ENCODE measurements at places on chromosomes 7 and 10.
A peak's percentile ranks its signal among the peaks of the same experiment; 100 is the strongest.

DNA sequence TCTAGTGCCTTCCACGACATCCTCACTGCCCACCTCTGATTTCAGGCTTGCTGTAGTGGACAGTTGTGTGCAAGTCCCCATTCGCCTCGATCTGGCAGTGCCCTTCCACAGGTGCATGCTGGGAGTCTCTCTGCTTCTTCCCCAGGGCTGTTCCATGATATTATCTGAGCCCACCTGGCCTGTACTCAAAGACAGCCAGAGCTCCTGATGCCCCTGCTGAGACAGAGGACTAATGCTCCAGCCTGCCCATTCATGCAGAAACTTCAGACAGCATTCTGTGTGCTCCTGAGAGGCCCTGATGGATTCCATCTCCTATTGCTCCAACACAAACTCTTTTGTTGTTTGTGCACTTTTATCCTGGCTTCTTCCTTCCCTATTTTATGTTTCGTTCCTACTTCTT is 164.8 kb upstream of the PRSS58 start:
- no peak for DNase-seq

DNA sequence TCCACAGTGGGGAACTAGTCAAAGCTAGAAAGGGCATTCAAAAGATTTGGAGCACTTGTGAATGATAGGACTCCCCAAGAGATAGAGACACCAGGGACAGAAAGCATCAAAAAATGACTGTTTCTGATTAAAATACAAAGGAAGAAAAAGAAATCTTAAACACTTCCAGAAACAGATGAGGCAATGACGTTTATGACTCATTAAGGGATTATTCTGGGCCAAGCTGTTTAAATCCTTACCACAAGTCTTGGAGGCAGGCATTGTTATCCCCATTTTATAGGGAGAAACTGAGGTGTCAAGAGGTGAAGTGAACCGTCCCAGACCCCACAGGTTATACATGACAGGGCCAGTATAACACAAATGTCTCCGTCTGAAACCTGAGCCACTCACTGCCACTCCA is 68.3 kb upstream of the AMPH start:
- no peak for DNase-seq

GRCh38 chr10:93465806-93466675 is 16.1 kb downstream of the MYOF start:
- peak; percentile 70 for DNase-seq

DNA sequence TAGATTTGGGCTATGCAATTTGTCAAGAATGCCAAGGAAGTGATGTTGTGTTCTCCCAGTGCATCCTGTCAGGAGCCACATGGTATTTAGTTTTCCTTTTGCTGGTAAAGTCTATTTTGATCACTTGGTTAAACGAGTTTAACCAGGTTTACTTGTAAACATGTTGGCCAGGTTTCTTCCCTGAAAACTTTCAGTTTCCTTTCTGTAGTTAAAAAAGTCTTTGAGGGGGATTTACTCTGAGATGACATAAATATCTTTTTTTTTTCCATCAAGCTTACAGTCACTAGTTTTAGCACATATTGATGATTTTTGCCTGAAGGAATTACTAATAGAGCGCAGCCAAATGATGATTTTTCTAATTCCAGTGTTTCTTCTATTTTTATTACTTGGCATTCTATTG is 320.5 kb downstream of the PHF14 start:
- no peak for DNase-seq

DNA sequence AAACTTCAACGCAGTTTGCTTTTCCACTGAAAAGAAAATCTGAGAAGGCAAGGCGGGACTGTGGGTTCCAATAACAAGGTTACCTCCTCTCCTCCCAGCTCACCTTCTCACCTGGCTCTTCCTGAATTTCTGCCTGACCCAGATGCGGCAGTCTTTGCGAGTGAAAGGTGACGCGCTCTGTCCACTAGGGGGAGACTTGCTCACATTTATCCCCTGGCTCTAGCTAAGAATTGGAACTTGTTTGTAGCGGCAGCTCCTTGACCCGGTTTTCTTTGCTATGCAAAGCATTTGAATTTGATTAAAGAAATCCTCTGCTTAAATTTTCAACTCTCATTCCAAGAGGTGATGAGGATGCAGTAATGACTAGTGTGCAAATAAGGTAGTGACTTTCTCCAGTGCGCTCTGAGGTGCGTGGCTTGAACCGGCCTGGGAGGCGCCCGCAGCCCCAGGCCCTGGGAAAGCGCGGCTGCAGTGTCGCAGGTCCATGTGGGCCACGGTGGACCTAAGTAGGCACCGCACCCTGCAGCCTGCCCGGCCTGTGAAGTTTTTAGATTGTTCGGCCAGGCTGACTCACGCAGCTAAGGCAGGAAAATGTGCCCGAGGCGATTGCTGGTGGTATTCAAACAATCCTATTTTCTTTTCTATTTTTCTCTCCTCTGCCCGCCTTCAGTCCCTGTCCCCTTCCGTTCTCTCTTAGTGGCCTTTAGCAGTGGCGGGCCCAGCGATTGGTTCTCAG is 336.9 kb upstream of the NPSR1 start:
- DNase-seq, result peak; percentile 28

GRCh38 chr10:22222236-22223190 is 4.7 kb upstream of the EBLN1 start:
- DNase-seq, result no peak

GRCh38 chr7:20475756-20476155 is 139.7 kb upstream of the ABCB5 start:
- no peak for DNase-seq

DNA sequence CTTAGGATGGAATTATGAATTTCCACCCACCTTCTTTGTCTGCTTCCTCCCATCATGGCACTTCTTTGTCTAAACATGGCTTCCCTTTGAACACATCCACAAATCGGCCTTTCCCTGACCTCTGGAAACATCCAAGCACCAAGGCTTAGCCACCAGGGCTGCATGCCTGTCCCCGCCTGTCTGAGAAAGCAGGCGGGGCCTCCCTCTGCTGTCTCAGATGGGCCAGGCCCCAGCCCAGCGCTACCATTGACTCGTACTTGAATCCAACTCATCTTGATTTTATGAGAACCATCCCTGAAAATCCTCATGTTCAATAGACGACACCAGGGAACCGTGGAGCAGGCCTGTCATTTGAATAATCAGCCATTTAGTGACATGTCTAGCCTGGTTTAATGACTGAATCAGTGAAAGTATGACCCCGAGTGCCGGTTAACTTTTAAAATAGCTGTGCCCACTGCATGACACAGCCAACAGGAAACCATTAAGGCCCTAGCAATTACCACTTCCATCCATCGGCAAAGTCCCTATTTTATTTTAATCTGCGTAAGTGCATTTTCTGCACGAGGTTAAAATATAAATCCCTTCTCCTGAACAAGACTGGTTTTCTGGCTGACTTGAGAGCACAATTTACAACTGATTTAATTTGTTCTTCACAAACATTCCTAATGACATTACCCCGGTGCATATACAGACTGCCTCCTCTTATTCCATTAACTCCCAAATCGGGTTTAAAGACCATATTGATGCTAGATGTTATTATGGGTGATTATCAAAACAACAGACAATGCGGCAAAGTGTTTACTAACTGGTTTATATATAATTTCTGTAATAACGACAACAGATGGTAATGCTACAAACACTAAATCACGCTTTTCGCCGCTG is 194.7 kb downstream of the BUB3 start:
- no peak for DNase-seq

DNA sequence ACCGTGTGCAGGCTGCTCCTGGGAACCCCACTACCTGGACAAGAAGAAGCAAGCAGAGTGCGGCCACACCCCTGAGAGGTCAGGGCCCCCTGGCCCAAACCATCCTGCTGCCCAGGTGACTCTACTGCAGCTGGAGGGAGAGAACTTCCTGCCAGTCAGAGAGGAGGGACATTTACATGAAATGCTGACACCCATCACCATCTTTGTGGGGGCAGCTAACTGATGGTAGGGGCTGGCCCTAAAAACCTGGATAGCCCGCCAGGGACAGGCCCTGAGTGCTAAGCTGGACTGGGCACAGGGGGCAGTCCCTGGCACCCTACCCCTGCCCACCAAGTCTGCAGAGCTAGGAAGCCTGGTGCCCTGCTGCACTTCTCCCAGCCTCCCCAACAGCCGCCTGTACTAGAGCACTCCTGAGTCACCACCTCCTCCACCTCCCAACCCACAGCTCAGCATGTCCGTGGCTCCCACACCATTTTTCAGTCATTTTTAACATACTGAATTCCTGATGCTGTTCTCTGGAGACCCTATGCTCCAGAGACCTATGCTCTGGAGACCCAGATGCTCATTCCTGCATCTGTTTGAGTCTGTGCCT is 27.5 kb downstream of the DPCD start:
- no peak for DNase-seq

DNA sequence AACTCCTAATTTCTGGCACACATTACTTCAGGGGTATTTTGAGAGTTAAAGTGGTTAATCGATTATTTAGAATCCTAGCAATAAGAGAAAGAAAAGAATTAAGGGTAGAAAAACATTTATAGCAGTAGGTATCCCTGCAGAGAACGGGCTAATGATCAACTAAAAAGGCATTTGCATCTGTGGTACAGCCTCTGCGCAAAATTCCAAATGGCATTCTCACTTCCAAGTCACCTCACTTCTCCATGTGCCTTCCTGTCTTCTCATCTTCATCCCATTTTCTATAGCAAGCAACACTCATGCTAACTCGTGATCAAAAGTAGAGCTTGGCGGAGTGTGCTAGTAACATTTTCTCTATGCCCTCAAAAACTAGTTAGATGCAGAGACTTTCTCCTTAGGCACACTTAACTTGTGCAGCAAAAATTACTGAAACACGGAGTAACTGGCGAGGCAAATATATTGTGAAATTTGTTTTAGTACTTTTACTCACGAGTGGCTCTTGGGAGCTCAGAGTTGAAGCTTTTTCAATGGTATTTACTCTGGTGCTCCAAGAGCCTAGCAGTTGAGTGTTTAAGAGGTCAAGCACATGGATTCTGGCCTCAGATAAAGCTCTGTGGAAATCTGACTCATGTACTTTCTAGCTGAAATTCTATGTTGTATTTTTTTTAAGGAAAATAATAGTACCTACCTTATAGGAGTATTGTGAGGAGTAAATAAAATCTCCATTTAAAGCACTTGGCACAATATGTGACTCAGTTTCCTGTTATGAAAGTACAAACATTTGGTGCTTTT is 65.1 kb downstream of the MET start:
- no peak for DNase-seq

DNA sequence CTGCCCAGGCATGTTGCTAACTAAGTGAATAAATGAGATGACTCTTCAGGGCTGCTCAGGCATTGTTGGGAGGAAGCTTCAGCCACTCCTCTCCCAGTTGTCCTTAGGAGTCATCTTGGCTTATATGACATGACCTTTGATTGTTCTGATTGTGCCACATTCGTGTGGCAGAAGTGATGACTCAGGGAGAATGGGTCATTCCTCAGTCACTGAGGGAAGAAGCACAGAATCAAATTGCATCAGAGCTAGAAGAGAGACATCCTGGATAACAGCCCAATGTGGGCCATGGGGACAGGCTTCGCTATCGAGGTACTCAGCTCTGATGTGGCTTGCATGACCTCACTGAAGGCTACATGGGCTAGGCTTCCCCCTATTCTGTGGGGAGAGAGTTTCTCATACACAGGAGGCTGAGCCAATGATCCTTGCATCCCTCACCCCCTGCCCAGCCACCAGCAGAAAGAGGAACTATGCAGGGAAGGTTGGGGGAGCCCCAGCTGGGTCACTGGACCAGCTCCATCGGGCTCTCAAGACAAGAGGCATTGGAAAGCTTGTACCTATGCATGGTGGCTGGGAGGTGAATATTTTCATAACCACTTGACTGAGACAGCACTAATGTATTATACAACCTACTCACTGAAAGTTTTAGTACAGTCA is 6.0 kb upstream of the HMX3 start:
- no peak for DNase-seq

DNA sequence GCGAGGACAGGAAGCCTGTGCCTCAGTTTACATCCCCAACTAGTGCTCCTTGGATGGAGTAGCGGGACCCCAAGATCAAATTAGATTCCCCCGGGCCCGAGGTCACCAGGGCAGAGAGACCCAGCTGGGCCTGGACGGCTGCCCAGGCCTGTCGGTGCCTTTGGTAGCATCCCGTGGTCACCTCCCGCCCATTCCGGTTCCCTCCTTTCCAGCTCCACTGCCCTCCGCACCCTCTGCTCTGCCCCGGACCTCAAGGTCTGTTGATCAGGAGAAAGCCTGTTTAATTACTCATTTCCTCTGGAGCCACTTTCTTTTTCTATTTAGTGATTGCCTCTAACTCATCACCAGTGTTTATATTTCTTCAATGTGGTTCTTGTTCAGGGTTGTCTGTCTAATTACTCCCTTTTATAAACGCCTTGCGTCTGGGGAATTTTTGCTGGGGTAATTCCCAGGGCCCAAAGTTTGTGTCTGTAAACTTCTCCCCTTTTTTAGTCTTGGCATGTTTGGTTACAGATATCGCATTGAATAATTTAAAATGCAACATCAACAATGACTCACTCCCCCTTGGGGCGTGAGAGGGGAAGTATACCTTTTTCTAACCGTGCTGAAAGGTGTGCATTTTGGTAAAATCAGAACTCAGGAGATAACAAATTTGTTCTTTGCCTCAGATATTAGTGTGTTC is 1.9 kb downstream of the FOXK1 start:
- no peak for DNase-seq

DNA sequence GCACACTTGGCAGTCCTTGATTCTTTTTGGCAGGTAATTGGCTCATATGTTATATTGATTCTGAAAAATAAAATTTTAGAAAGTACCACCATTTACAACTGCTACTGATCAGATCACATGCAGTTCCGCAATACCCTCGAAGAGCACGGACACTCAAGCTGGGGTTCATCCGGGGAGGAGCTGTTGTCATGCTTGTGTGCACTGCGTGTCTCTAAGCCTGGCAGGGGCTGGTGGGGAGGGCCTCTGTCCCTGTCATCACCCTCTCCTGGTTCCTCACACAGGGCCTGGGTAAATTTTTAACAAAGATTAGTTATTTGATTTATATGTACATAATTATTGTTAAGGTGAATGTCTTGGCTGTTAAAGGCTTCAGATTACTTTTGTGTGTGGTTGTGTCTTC is 45.2 kb downstream of the TRRAP start:
- DNase-seq, result no peak

- no peak for DNase-seq
Measured at GRCh38 chr7:69285854-69286253, 312.4 kb upstream of the AUTS2 start.

GRCh38 chr7:9453521-9453920 is 1020.1 kb downstream of the NXPH1 start:
- DNase-seq, result no peak

DNA sequence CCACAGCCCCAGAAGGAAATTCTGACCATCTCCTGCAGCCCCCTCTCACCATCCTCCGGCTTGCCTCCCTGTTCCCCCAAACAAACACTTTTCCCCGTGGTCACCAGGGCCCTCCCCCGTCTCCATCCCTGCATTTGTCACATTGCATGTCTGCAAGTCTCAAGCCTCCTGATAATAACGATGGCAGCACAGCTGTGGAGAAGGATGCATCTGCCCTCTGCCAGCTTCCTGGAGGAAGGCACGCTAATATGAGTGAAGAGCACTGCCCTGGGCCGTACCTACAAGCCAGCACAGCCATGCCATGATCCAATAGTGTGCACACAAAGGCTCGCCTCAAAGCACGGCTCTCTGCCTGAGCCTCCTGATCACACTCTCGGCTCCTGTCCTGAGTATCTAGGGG is 98.5 kb downstream of the SLIT1 start:
- DNase-seq, result no peak

- DNase-seq, result peak; percentile 28
Measured at GRCh38 chr7:44587843-44588711, 6.0 kb upstream of the TMED4 start.

- no peak for DNase-seq
Measured at GRCh38 chr7:49631071-49631815, 142.2 kb upstream of the VWC2 start.

All from omental fat pad (tissue), 4 donors.